Heart right ventricle (tissue), 16 donors: ENCODE measurements at places on chromosomes 2 and 18. TPM values are rescaled to one million over a fixed set of nuclear protein-coding genes. Genes with fewer than 3 reads are reported as not detected.

The ATP5MC3 gene
- 1,249 TPM for total RNA-seq

- DNase-seq = no peak
These were observed 2.0 kb downstream of the KCMF1 start for GRCh38 chr2:84972932-84973331.

GRCh38 chr2:121388371-121388770 lies 103.4 kb upstream of the TFCP2L1 start:
- DNase-seq = no peak

DNA sequence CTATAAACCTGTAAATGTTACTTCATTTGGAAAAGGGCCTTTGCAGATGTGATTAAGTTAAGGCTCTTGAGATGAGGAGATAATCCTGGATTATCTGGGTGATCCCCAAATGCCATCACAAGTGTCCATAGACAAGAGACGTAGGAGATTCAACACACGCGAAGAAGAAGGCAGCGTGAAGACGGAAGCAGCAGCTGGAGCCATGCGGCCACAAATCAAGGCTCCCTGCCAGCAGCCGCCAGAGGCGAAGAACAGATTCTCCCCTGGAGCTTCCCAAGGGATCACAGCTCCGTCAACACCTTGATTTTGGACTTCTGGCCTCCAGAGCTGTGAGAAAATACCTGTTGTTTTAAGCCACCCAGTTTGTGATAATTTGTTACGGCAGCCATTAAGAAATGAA lies 11.0 kb upstream of the VAPA start:
- DNase-seq = peak; percentile 39

DNA sequence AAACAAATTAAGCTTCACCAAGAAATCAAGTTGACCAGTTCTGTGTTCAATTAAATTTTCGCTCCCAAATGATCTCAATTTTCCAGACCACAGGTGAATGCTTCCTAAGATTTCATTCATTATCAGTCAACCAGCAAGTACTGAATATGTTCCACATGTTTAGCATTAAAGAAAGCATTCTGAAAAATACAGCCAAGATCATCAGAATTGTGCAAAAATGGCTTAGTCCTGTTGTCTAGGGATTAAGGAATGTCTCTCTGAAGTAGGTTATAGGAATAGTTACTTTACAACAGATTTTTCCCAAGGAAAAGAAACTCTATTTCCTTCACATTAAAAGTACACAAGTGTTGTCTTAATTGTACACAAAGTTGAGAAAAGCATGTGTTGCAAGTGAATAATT lies 69.2 kb downstream of the NRXN1 start:
- DNase-seq = no peak

- no peak for DNase-seq
These were observed 18.8 kb upstream of the PLB1 start for GRCh38 chr2:28477087-28477486.

The SERPINB2 gene
- not detected for total RNA-seq

GRCh38 chr2:184566716-184567115 lies 31.6 kb upstream of the ZNF804A start:
- DNase-seq = no peak
